ENCODE measurements at places on chromosomes 16 and 17.

- peak; percentile 64 for DNase-seq
Measured at GRCh38 chr17:71203953-71204352, 916.9 kb upstream of the SOX9 start.

DNA sequence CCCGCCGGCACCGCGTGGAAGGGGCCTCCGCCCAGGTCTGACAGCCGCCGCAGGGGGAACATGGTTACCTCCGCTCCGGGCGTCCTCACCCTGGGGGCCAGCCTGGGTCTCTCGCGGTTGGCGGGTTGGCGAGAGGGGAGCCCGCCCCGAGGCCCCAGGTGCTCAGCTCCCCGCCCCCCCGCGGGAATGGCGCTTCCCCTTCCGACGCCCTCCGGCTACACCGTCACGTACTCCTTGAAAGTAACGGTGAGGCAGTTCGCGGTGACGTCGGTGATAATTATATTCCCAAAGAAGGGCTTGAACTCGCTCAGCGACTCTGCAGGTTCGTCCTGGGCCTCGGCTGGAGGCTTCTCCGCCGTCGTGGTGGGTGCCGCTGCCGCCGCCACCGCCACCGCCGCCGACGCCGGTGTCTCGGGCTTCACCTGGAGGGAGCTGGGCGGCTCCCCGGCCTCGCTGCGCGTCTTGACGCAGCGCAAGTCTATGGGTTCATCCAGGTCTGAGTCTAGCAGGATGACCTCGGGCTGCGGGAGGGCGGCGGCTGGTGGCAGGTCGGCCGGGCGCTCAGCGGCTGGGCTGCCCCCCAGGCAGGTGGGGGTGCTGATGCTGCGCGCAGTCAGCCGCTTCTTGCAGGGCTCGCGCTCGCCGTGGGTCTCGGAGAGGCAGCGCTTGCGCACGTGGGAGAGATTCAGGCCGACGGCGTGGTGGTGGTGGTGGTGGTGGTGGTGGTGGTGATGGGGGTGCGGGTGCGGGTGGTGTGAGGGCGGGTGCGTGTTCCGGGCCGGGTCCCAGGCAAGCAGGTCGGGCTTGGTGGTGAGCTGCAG, 5.3 kb downstream of the CBX4 start:
- no peak for DNase-seq

DNA sequence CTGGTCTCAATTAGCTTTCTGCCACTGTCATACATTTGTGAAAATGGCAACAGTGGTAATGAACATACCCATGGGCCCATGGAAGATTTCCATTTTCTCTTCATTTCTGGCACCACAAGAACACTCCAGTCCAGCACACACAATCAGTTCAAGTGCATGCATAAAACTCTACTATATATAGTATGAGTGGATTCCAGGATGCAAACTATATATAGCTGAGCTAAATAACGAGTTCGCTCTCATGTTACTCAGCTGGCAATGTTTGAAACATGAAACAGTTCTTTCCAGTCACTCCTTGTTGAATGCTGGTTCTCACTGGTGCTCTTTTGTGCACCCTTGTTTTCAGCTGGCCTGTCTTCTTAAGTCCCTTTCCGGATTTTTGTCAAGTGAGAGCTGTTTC, 75.2 kb upstream of the DHX40 start:
- no peak for DNase-seq

DNA sequence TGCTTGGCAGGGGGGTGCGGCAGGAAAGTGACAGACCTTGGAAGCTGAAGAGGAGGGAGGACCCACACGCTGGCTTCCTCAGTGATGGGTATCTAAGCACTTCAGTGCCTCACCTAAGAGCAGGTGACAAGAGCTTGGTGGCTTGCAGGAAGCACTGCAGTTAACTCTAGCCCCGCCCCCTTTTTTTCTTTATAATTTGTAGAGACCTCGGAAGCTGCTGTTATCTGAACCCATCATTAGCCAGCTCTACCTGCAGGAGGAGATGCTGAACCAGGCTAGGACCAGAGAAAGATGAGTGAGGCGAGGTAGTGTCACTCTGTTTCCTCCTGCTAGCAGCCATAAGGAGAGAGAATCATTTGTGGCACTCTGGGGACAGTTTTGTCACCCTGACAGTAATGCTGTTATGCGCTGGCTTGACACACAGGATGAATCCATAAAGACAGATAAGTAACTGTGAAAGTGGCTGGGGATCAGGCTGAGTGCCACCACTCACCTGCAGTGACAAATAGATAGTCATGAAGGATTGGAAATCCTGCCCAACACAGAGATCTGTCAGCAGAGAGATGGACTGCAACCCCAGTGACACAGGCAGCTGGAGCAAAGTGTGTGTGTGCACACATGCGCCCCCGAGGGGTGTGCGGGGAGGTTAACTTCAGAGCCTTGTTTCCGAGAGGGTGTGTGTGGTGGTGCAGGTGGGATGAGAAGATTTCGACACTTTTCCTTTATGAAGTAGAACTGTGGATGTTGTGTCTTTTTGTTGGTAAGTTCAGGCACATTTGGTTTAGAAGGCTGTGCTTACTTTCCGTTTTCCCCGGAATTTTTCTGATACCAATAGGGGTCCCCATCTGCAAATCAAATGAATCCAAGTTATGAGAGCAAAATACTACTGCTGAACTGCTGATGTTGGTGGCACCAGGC, 224.0 kb downstream of the IRX3 start:
- no peak for DNase-seq

- DNase-seq, result no peak
Measured at GRCh38 chr17:50844117-50844700, 8.8 kb downstream of the WFIKKN2 start.

- peak; percentile 14 for DNase-seq
Measured at GRCh38 chr16:68539711-68540239, 684 bp downstream of the ZFP90 start.

DNA sequence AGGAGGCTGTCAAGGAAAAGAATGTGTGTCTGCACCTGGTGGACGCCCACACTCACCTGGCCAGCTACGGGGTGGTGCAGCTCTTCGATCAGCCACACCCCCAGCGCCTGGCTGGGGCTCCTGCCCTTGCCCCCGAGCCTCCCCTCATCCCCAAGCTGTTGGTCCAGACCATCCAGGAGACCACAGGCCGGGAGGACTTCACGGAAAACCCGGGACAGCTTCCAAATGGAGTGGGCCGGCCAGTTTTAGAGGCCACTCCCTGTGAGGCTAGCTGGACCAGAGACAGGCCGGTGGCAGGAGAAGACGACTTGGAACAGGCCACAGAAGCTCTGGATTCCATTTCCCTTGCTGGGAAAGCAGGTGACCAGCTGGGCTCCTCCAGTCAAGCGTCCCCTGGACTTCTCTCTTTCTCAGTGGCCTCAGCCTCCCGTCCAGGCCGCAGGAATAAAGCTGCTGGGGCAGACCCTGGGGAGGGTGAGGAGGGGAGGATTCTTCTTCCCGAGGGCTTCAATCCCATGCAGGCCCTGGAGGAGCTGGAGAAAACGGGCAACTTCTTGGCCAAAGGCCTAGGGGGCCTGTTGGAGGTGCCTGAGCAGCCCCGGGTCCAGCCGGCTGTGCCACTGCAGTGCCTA, 2.2 kb downstream of the WDR81 start:
- no peak for DNase-seq

GRCh38 chr17:78995761-78996451, 13.7 kb downstream of the CANT1 start:
- DNase-seq, result no peak

DNA sequence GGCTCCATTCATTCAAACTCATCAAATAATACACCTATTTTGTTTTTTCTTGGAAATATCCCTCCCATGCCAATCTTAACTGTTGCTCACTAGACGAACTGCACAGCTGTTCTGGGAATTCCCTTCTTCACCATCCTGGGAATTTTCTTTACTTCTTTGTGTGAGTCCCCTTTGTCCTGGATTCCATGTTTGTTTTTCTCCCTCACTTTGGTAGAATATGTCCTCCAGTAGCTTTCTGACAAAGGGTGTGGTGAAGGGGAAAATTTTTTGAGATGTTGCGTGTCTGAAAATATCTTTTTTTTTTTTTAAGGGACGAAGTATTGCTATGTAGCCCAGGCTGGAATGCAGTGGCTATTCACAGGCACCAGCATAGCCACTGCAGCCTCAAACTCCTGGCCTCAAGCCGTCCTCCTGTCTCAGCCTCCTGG, 17.2 kb upstream of the UTP6 start:
- DNase-seq, result no peak

DNA sequence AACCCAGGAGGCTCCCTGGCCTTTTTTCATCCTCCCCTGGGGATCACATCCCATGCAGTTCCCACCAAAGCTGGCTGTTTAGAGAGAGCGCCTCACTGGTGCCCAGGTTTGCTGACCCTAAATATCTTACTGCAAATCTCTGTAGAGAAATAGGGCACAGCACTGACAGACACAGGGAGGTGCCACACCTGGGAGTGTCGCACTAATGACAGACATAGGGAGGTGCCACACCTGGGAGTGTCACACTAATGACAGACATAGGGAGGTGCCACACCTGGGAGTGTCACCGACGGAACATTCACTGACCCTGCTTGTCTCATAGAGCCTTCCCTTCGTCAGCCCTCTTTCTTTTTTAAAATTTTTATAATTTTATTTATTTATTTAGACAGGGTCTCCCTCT, 25.6 kb downstream of the UNK start:
- DNase-seq, result no peak

All from HCEC 1CT (cell line).